ENCODE measurements at places on chromosomes 1 and 21.

GRCh38 chr1:14968251-14968851 is 185.2 kb upstream of the TMEM51 start:
- DNase-seq = no peak

GRCh38 chr1:27687906-27688305 is 15.9 kb upstream of the IFI6 start:
- DNase-seq = no peak

DNA sequence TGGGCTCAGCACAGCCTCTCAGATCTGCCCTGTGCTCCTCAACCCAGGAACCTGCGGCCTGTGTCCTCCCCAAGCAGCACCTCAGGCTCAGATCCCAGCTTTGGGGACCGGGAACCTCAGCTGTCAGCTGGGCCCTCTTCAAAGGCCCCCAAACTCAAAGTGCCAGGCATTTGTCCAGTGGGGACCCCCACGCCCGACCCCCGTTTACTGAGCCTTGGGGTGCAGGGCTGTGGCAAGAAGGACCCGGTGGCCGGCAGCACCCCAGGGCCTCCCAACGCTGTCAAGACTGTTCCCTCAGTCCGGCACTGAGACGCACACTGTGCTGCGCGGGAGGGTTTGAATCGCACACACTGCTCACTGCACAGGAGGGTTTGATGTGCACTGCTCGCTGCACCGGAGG is 35.0 kb downstream of the MORN1 start:
- no peak for DNase-seq

DNA sequence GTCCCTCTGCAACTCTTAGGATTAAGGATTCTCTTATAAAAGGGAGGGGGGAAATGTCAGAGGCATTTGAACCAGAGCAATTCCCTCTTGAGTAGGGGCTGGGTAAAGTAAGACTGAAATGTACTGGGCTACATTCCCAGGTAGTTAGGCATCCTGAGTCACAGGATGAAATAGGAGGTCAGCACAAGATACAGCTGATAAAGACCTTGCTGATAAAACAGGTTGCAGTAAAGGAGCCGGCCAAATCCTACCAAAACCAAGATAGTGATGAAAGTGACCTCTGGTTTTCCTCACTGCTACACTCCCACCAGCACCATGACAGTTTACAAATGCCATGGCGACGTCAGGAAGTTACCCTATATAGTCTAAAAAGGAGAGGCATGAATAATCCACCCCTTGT is 14.3 kb upstream of the COX20 start:
- no peak for DNase-seq

- DNase-seq = no peak
Observed at GRCh38 chr1:33257207-33257771, 997 bp downstream of the ZNF362 start.

- no peak for DNase-seq
Observed at GRCh38 chr1:64981601-64982533, 15.5 kb upstream of the JAK1 start.

DNA sequence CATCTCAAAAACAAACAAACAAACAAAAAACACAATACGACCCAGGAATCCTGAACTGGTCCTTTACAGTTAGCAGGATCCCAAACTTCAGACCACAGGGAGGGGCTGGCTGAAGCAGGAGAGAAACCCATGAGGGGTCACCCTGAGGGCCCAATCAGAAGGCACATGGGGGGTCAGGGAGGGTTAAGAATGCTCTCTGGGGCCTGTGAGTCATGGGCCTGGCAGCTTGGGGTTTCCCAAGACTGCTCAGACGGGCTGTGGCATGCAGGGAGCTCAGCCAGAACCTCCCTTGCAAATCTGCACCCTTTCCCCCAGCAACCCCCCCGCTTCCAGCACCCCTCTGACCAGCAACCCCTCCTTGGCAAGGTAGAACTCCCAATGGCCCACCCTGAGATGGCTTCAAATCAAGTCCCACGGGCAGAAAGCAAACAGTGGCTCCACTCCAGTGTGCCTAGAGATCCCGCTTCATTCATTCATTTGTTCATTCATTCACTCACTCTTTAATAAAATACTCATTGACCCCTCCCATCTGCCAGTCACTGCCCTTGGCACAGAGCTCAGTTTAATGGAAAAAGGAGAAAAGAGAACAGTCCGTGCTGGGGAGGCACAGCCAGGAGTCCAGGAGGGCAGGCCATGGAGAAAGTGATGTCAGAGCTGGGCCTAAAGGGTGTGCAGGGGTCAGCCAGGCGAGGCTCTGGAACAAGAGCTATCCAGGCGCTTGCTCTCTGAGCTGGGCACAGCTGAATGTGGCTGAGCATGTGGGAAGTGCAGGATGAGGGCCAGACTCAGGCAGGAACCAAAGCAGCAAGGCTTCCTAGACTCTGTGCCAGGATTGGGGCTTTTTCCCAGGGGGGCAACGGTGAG is 8.2 kb downstream of the UQCRHL start:
- DNase-seq = peak; percentile 94

DNA sequence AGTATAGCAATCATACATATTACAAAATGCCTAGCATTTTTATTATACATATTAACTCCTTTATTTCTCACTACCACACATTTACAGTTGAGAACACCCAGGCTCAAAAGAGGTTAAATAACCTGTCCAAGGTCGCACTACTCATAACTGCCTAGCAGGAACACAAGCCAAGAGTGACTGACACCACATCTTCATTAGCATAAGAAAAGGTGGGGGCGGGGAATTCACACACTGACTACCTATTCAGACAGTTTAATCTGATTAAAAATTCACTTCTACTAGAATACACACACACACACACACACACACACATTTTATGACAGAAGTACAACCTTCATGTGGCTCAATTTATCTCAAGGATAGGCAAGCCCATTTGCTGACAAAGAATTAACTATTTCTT is 77.8 kb upstream of the CACHD1 start:
- no peak for DNase-seq

- DNase-seq = no peak
Observed at GRCh38 chr1:56222914-56223540, 356.3 kb downstream of the PLPP3 start.

DNA sequence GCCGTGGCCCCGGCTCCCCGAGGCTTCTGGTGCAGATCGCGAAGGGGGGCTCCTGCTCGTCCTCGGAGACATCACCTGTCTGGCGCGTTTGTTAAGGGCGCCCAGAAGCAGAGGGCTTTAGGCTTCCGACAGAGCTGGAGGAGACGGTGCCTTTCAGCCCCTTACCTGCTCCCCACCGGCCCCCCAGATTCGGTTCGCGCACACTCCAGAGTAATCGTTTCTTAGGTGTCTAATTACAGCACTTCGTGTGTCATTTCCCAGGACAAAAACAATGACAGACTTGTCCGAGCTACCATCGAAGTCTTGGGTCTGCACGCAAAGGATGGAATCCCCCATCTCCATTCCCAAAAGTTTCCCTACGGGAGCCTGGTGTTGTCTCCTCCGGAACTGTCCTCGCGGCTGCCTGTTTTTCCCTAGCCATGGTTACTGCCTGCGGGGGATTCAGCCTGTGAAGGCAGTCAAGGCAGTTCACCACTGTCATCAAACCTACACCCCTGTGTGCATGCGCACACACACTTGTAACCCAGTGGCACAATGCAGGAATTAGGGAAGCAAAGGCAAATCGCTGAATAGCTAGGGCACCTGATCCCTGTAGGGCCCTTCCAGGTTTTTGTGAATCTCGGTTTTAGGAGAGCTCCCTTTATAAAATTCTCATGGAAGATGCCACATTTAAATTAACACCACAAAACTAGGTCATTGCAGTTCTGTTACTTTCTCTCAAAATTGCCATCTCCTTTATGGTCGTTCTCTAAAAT is 738 bp upstream of the CDC42BPA start:
- DNase-seq = no peak

- no peak for DNase-seq
Observed at GRCh38 chr21:41630249-41630648, 122.3 kb upstream of the TMPRSS2 start.

- no peak for DNase-seq
Observed at GRCh38 chr1:152029144-152029928, 7.5 kb downstream of the S100A11 start.

GRCh38 chr1:24779689-24780464 is 34.6 kb downstream of the CLIC4 start:
- no peak for DNase-seq

GRCh38 chr1:29631836-29632805 is 395.8 kb downstream of the PTPRU start:
- no peak for DNase-seq

- peak; percentile 56 for DNase-seq
Observed at GRCh38 chr1:162168261-162168660, 98.8 kb downstream of the NOS1AP start.
